ENCODE measurements at places on chromosomes 7 and 10.

DNA sequence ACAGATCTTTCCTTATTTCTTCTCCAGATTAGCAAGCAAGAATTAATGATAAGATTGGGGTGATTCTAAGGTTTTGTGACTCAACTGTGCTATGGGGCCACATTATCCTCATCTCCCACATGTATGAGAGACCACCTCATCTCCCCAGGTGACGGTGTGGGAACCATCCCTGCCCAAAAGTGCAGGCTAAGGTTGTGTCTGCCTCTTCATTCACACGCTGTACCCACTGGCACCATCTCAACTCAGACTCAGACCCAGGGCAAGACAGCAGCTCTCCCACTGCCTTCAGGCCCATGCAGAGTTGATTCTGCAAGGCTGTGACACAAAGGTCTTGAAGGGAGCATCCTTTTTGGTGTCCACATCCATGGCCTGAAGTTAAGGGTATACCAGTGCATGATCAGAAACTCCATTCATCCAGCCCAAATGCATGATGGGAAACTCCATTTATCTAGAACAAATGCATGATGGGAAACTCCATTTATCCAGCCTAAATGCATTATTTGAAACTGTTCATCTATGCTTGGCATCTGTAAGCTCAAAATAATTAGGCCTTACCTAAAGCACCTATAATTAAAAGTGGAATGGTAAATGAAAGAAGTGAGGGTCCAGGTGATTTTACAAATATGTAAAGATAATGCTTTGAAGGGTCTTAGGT, 99.4 kb downstream of the TCERG1L start:
- DNase-seq, result no peak

DNA sequence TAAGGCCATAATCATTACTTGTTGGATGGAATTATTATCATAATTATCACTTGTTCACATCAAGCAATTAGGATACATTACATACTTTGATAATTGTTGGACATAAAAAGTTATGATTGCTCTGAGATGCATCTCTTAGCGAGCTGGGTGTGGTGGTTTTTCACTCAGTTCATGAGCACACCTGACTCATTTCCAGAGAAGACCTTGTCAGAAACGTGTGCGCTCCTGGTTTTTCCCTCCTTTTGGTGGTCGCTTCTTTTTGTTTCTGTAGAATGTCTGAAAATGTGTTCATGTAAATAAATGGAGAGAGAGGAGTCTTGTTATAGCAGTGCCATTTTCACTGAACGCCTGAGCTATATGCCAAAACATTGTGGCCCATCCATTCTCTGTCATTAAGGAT, 141.3 kb downstream of the PAXIP1 start:
- no peak for DNase-seq

GRCh38 chr7:41661596-41661995, 41.3 kb downstream of the INHBA start:
- DNase-seq, result no peak

DNA sequence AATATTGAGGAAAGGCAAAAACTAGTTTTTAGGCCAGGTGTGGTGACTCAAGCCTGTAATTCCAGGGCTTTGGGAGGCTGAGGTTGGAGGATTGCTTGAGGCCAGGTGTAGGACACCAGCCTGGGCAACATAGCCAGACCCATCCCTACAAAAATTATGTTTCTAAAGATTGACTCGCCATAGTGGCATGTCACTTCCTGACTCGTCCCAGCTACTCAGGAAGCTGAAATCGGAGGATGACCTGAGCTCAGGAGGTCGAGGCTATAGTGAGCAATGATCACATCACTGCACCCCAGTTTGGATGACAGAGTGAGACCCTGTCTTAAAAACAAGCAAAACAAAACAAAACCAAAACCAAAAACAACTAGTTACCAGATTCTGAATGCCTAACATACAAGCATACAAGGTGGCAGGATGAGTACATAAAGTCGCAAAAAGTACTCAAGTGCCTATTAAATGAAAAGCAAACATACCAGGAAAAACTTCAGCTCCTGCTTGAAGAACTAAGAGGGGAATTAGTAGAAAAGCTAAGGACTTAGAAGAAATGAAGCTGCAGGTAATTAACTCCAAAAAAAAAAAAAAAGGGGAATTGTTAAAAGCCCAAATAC, 14.1 kb downstream of the ZNF398 start:
- no peak for DNase-seq

DNA sequence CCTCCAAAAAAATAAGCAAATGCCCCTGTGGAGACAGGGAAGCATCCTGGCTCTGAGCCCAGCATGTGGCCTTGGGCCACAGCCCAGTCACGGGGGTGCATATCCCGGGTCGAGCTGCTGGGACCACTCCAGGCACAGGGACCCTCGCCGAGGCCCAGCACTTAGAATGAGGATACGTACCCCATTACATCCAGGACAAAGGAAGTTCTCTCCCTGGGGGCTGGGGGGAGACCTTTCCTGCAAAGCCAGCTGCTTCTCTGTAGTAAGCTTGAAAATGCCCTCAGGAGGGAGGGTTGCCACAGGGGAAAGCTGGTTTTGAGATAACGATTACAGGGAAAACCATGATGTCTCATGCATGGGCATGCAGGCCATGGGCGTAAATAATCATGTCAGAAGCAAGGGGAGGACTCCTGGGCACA, 75.5 kb downstream of the HIPK2 start:
- peak; percentile 44 for DNase-seq

GRCh38 chr10:114962441-114962840, 24.4 kb downstream of the TRUB1 start:
- no peak for DNase-seq

DNA sequence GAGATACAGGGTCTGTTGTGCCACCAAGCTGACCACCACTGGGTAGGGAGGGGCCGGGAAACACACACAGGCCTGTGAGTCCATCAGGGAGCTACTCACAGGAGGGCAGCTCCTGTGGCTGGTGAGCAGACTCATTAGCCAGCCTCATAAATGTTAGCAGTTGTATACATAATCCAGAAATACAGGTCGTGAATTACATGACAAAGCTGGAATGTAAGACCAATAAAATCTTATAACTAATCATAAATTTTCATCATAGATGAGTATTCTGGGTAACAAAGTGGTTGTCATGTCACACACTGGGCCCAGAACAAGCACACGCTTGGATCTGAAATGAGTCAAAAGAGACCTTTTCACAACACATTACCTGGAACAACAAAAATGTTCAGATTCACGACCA, 642.6 kb upstream of the AUTS2 start:
- DNase-seq, result no peak

DNA sequence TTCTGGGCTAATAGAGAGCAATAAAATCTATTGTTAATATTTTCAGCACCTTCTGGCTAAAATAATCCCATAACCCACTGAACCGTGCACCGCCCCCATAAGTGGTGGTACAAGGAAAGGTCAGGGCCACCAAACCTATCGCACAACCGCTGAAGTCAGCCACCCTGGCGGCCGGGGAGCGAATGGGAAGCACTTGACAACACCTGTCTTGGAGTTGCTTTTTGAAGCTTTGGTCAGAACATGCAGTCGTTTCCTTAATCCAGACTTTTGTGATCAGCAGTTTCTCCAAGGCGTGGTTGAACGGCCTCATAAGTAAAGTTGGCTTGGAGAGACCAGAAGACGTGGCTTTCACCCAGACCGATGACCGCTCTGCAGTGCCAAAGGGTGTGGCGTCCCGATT, 97.4 kb downstream of the DNAJB6 start:
- DNase-seq, result no peak

DNA sequence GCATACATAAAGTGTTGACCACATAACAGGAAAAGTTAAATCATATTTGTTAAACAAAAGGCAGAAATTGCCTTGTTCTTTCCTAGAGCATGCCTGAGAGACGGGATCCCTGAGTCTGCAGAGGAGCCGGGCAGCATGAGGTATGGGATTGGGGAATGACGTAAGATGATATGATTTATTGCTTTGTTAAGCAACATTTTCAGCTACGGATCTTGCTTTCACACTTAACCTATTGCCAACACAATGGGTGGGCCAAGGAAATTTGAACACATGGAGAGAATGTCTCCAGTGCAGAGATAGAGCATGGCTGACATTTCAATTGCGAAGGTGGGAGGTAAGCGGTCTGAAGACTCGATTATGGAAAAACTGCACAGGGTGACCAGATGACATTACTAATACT, 76.7 kb downstream of the EMX2 start:
- no peak for DNase-seq

DNA sequence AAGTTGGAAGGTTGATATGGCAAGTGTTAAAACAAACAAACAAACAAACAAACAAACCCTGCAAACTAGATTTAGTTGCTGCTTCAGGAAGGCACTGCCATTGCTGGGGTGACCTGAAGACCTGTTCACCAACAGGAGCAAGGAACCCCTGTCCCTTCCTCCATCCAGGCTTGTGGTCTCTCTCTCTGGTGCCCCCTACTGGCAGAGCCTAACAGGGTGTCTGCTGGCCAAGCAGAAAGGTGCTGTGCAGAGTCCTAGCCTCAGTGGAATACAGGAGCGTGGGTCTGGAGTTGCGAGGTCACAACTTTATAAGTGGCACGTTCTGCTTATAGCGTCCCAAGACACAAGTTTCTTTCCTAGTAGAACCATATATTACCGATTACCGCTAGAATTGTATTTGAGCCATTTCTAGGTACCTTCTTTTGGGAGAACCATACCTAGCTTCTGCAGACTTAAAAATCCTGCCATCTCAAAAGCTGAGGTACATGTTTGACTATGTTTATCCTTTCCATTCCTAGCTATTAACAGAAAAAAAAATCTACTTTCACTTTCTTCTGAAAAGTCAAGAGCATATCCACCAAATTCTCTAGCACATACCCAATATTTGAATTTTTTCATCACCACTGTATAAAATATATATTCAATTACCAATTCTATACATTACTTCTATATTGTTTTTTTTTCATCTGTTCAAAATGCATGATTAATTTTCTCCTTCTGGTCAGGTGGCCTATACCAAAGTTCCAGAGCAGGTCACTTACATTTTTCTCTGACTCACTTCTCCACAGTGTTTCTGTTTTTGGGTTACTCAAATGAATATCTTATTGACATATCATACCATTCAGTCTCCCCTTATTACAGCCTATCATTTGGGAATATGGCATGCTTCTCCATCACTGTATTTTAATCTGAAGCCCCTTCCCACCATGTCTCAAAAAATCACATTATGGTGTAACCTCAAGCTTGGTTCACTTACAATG, 29.1 kb upstream of the CALD1 start:
- DNase-seq, result no peak

DNA sequence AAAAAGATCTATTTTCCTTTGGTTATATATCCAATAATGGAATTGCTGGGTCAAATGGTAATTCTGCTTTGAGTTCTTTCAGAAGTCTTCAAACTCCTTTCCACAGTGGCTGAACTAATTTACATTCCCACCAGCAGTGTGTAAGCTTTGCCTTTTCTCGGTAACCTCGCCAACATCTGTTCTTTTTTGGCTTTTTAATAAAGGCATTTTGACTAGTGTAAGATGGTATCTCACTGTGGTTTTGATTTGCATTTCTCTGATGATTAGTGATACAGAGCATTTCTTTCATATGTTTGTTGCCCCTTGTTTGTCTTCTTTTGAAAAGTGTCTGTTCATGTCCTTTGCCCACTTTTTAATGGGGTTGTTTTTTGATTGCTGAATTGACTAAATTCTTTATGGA, 285.0 kb downstream of the MALRD1 start:
- no peak for DNase-seq

Data from femur (tissue), 1 donor.